ENCODE measurements at places on chromosomes 12 and 14.

DNA sequence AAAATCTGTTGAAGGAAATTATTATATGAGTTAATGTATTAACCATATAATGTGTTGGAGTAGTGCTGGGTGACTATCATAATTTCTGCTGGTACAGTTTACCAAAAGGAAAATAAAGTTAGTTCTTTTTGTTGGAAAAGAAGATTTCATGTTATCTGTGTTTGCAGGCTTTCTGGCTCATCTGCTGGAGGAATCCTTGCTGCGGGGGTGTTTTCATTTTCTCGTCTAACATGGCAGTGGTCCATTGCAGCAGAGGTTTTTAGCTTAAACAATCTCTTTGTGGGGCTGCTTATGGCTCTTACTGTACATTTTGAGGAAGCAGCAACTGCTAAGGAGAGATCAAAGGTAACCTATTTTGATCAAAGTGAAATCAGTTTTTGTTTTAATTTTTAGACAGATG is 24.1 kb downstream of the TMEM260 start:
- no peak for DNase-seq

- DNase-seq, result peak; percentile 17
These were observed 455 bp downstream of the ATP6V1D start for GRCh38 chr14:67358924-67359774.

GRCh38 chr12:63828867-63829266 is 15.6 kb upstream of the SRGAP1 start:
- DNase-seq, result no peak

DNA sequence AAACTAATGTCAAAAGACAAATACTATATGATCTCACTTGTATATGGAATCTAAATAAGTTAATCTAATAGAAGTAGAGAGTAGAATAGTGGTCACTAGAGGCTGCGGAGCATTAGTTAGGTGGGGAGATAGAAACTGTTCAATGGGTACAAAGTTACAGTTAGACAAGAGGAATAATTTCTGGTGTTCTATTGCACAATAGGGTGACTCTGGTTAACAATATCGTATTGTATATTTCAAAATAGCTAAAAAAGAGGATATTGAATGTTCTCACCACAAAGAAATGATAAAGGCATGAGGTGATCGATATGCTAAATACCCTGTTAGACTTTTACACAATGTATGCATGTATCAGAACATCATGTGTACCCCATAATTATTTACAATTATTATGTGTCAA is 42.9 kb downstream of the IGF1 start:
- no peak for DNase-seq

DNA sequence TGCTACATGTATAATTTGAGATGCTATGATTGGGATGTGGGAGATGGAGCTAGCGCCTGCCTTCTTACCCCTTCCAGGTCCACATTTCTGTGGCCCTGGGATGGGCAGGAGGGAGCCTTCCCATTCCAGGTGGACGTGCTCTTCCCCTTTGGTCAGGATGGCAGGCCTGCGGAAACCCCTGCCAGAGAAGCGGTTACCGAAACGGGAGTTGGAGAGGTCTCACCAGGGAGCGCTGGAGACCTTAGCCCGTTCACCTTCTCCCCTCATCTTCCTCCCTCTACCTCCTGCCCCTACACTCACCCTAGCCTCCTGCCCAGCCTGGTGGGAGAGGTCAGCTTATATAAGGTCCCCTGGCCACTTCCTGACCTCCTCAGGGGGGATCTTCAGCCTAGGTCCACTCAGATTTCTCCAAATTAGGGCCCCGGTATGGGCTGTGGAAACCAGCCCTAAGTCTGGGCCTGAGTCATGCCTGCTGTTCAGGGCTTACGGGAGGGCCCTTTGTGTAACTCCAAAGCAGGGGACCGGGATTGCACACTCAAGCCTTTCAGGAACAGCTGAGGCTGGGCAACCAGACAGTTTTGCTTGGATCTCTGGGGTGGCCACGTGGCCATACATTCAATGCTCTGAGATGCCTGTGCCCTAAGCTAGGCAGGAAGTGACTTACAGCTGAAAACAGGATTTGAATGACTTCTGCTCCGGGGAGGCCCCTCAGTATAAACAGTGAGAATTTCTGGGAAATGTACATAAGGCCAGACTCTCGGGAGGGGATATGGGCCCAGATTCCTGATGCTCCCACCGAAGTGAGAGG is 10.2 kb upstream of the MEG3 start:
- DNase-seq, result no peak

GRCh38 chr12:94080341-94081009 is 67.9 kb upstream of the PLXNC1 start:
- DNase-seq, result peak; percentile 68

DNA sequence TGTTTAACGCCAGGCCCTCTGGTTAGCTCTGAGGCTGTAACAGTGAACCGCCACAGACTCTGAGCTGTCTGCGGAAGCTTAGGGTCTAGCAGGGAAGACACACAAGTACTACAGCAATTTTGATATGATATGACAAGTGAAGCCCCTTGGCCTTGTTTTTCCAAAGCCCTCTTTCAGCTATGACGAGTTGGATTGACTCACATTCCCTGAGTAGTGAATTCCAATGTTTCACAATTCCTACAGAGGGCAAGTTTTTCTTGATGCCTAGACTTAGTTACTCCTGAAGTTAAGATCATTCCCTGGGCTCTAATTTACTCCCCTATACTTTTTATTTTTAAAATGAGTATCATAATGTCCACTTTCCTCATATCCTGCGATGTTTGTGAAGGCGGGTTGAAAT is 53.3 kb upstream of the CISTR start:
- DNase-seq, result no peak

DNA sequence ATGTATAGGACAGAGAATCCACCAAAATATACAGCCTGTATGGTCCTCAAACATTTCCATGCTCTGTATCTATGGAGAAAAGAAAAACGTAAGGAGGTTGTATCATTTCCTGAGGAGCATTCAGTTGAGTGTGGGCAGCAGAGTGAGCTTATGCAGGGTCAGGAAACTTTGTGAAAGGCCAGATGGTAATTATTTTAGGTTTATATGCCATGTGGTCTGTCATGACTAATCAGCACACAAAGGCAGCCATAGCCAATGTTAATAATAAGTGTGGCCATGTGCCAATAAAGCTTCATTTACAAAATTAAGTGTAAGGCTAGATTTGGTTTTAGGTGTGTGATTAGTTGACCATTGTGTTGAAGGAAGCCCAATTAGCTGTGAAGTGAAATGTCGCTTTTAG is 33.2 kb upstream of the A2M start:
- DNase-seq, result peak; percentile 4

DNA sequence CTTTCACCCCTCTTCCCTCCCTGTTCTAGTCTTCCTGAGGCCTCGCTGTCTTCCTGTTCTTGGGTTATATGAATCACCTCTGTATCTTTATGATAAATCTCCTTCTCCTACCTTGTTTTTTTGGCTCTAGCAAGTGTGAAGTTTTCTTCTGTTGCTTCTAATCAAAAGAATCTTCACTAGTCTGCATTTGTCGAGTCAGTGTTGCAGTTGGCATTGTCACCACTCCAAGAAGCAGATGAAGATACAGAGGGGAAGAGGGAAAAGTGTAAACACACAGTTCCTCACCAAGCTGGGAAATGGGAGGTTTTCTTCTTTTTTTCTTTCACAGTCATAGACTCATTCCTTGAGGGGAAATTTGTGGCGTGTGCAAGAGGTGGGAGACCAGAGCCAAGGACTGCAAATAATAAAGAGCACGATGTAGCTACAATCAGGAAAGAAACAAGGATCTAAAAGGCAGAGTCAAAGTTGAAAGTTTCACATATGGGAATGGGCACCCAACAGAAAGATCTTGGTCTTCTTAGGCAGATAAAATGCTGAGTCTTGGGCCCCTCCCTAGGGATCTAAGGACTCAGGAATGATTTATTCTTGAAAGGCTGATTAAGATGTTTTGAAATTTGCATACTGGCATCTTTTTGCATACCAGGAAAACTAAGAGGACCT is 22.2 kb upstream of the PRICKLE1 start:
- no peak for DNase-seq

DNA sequence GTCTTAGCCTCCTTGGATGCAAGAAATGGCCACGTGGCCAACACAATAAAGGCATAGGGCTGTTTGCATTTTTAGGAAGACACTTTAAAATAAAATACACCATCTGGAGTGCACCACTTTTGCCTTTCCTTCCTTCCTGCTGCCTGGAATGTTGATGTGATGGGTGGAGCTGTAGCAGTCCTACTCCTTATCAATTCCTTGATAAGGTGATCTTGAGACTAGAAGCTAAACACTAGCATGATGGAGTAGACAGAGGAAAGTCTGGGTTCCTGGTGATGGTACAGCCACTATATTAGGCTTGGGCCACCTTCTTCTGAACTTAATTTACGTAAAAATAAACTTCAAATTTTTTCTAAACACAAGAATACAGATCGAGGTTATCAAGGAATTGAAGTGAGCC is 2.9 kb upstream of the GLT1D1 start:
- no peak for DNase-seq

DNA sequence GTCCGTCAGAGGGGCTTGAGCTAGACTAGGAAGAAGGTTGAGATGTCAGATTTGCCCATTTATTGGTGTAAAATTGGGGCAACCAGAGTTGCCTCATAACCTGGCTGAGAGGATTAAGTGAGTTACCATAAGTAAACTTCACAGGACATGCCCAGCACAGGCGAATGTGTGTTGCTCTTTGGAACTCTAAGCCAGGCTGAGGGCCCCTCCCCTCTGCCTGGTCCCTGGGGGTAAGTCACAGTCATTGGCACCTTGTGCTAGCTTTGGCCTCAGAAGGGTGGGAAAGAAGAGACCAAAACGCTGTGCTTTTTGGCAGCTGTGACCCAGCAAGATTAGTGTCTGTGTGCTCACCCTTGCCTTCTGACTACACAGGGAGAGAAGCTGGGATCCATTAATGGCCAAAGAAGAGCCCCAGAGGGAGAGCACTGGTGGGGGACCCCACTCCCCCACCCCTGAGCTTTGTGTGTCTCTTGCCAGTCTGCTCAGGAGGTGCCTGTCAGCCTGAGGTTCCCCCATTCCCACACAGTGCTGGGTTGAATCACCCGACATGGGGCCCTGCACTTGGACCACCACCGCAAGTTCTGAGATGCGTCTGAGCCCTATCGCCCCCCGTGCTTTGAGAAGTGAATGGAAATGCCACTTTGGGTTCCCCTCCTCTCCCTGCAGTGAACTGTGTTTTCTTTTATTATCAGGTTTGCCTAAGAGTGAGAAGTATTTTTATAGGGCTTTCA is 74.1 kb downstream of the CACNA1C start:
- DNase-seq, result no peak

DNA sequence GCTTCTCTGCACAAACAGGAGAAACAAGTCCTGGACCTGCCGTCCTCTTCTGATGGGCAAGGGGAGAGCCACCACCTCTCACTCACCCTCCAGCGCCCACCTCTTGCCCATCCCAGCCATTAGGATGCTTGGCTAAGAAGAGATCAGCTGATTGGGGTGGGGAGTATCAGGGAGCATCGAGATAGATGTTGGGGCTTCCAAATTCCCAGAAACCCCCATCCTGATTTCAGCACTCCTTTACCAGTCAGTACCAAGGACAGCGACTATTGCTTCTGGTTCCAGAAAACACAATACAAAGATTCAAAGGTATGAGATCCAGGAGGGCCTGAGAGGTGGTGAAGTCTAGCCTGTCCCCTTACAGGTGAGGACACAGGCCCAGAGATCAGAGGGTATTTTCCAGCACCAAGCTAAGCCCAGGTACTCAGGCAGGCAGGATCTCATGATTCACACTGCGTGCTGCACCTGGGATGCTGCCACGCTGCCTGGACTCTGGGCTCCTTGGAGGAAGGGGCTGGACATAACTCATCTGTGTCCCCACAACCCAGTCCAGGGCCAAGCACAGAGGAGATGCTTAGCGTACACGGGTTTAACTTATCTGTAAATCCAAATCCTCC is 76.6 kb downstream of the TUNAR start:
- no peak for DNase-seq
